ENCODE measurements at places on chromosomes 5 and 9. TPM values are rescaled to one million over a fixed set of nuclear protein-coding genes. Genes with fewer than 3 reads are reported as not detected.

Gene PCDH12
- total RNA-seq: 0.09 TPM

Gene PLEKHG4B
- total RNA-seq: not detected

Gene F2RL1
- 3.4 TPM for total RNA-seq

Gene IL9
- not detected for total RNA-seq

Gene CKMT2
- not detected for total RNA-seq

Gene SLC25A2
- total RNA-seq: 1.3 TPM

Gene ADRA1B
- total RNA-seq: not detected

Gene RFK
- total RNA-seq: 12.8 TPM

Gene FOXE1
- not detected for total RNA-seq

Gene ARHGAP26
- 32.0 TPM for total RNA-seq

Gene PLCXD3
- total RNA-seq: not detected

Gene SPTAN1
- total RNA-seq: 358 TPM
